ENCODE measurements at places on chromosomes 5 and 9.

DNA sequence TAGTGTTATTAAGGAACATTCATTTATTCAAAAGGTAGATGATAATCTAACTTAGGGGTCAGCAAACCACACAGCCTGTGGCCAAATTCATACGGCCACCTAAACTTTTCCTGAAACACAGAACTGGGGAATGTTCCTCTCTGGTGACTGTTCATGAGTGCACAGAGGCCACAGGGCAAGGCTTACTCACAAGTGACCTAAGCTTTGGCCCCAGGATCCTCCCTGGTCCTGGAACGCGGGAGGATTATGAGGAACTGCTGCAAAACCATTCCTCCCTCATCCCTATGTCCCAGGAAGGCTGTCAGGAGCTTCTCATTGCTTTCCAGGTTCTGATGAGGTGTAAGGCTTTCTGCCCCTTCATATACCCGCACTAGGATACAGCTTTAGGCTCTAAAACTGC, 397.6 kb downstream of the SEMA5A start:
- DNase-seq: peak; percentile 23

- DNase-seq: no peak
Observed at GRCh38 chr5:63963926-63964325, 1.7 kb upstream of the HTR1A start.

DNA sequence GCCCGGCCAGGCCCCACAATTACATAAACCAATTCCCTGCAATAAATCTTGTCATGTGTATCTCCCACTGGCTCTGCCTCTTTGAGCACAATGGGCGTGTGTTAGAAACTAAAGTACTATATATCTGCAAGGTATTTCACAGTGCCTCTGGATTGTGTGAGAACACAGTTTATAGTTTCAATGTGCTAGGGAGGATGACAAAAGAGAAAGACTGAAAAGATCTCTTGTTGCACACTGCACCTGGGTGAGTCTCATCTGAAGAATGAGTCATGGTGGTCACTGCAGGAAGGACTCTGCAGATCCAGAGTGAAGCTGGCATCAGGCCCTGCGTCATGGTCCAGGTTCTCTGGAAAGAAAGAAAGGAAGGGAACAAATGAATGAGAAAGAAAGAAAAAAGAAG, 20.7 kb upstream of the CTSV start:
- peak; percentile 78 for DNase-seq

- no peak for DNase-seq
Observed at GRCh38 chr5:140113180-140113698, 670 bp upstream of the PURA start.

GRCh38 chr9:87395804-87396479, 101.7 kb upstream of the DAPK1 start:
- DNase-seq: no peak

DNA sequence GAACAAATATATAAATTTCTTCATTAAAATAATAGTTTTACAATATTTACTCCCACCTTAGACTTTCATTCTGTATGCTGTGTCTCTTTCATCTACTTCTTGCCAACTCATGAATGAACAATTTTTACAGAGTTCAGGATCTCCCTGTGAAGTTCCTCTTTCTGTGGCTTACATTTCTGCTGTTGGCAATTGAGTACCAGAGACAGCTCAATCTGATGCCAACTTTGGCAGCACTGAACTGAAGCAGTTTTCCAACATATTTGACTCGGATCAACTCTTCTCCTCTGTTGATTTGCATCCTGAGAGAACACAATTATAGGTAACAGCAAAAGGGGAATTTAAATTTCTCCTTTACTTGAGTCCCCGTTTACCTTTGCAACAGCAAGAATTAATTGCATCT, 1262.2 kb downstream of the EFNA5 start:
- no peak for DNase-seq
